Transverse colon (tissue), 4 donors: ENCODE measurements at places on chromosomes 6 and 20. TPM values are rescaled to one million over a fixed set of nuclear protein-coding genes. Genes with fewer than 3 reads are reported as not detected.

GRCh38 chr6:111793711-111794111 lies 79.5 kb downstream of the FYN start:
- peak; percentile 44 for DNase-seq

DNA sequence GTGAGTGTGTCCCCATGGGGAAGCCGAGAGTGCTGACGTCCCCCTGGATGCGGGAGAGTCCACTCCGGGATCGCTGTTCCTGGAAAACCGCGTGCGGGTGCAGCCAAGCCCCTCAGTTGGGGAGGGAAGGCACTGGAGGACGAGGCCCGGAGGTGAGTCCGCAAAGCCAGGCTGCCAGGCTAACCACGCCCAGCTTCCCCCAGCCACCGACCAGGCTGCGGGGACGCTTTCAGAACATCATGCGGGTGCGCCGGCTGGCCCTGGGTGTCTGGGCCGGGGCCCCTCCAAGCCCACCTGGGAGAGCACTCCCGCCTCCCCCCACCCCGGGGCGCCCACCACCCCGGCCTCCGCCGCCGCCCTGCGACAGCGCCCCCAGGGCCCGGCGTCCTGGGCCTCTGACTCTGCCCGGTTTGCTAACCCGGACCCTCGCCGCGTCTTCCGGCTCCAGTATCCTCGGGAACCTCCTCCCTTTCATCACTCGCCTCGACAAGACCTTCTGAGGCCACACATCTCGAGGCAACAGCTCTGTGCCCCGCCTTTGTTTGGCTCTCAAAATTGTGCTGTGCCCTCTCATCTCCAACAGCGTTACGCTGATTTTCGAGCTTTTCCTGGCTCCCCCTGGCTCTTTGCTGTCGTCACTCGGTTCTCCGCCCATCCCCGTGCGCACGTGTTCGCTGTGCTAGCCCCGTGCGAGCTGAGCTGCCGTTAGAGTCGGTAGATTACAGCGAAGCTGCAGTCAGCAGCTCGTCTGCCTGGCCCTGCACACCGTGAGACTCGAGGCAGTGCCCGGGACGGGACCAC lies 47.1 kb upstream of the ENTPD6 start:
- DNase-seq, result peak; percentile 48

AGER gene
- total RNA-seq, result 9.0 TPM

DNA sequence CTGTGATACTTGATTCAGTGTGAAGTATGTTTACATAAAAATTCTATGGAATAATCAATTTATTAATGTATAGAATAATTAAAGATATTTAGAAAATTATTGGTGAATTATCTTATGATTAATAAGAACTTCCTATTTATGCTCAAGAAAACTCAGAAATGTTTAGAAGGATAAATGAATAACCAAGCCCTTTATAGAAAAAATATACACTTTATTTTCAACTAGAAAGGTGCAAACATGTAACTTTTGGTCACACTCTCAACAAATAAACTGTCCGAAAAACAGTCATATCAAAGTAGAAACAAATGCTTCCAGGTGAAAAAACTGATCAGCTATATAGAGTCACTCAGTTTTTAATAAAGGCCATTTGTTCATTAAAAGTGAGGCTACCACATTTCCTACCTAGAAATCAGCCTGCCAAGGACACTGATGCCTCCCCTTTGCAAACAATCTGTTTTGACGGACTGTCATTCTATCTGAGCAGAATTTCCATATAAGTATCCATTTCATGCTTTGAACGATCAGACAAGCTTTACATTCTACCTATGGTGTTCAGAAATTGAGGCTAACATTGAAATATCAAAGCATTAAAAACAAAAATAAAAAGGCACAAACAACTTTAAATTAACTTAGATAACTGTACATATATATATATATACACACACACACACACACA lies 3.0 kb downstream of the CCN2 start:
- no peak for DNase-seq

RSPH9 gene
- total RNA-seq, result not detected

DNA sequence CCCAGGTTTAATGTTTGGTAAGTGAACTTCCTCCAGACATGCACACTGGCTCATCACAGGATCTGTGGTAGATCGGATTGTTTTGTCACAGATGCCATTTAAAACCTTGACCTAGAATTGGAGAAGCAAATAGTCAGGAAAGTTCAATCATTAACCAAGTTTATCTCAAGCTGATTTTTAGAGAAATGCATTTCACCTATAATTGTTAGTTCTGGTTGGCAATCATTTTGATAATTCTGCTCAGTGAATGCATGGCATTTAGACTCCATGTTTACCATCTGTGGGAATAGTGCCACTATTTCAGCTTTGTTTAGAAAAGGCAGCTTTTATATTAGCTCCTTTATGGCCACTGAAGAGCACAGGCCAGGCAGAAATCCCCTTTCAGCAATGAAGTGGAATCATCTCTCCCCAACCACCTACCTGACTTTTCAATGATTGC lies 73.9 kb upstream of the IPCEF1 start:
- DNase-seq, result no peak
